Ovary (tissue), 10 donors: ENCODE measurements at places on chromosomes 3 and 15.

DNA sequence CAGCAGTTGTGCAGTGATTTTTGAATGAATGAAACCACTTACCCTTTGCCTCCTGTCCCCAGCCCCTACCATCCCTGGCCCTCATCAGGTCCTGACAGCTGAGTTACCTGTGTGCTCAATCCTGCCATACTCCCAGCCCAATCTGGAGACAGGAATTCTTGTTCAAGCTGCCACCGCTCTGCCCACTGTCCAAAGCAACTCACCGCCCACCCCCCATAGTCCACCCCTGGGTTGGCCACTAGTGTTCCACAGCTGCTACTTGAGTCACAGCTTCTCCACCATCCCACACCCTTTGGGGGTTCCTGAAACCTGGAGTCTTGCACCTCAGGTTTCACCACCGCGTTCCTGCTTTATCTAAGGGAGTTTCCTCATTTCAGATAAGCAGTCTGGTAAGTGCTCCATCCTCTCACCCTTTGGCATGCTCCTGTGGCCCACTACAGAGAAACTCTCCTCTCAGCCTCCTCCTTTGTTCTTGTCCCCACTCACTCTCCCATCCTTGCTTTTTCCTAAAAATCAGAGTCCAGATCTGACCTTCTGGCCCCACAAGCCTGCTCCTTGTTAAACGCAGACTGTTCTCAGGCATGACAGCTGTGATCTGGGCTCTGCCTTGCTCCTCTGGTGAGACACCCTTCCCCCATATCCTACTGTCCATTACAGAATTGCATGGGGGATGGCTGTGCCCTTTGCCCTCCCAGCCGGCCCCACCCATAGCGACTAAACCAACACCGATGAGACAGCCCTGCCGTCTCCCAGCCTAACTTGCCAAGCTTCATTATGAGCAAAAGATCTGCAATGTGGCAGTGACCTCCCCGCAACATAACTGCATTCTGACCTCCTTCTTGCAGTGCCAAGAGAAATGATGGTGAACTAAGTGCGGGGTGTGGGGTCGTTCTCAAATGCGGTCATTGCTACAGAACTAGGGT lies 50.0 kb downstream of the CYP19A1 start:
- no peak for DNase-seq

- DNase-seq, result no peak
These were observed 350.5 kb upstream of the ICE2 start for GRCh38 chr15:60829416-60829815.

DNA sequence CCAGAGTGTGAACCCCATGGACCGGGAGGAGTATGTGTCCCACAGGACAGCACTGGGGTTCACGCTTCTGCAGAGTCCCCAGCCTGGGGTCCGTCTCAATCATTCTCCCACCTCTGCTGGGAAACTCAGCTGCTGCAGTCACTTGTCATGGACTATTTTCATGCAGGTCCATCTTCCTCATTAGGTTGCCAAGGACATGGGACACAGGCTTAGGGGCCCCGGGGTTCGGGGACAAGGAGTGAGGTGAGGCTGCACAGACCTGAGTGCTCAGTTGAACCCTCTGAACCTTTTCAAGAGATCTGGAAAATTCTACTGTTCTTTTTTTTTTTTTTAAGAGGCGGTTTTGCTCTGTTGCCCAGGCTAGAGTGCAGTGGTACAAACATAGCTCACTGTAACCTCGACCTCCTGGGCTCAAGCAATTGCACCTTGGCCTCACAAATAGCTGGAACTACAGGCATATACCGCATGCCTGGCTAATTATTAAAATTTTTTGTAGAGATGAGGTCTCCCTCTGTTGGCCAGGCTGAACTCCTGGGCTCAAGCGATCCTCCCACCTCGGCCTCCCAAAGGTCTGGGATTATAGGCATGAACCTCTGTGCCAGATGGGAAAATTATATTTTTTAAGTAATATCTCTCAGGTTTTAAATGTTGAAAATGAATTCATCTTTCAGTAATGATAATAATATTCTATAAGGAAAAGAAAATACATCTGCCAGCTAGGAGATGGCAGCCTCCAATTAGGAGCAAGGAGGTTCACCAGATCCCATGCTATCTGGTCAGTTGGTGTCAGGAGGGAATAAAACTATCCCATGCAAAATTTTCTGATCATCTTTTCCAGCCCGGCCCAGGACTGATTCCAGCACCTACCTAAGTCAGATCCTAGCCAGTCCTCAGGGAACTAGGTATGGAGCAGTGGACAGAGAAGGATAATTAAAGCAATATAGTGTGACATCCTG lies 45.2 kb downstream of the RPN1 start:
- DNase-seq, result no peak

DNA sequence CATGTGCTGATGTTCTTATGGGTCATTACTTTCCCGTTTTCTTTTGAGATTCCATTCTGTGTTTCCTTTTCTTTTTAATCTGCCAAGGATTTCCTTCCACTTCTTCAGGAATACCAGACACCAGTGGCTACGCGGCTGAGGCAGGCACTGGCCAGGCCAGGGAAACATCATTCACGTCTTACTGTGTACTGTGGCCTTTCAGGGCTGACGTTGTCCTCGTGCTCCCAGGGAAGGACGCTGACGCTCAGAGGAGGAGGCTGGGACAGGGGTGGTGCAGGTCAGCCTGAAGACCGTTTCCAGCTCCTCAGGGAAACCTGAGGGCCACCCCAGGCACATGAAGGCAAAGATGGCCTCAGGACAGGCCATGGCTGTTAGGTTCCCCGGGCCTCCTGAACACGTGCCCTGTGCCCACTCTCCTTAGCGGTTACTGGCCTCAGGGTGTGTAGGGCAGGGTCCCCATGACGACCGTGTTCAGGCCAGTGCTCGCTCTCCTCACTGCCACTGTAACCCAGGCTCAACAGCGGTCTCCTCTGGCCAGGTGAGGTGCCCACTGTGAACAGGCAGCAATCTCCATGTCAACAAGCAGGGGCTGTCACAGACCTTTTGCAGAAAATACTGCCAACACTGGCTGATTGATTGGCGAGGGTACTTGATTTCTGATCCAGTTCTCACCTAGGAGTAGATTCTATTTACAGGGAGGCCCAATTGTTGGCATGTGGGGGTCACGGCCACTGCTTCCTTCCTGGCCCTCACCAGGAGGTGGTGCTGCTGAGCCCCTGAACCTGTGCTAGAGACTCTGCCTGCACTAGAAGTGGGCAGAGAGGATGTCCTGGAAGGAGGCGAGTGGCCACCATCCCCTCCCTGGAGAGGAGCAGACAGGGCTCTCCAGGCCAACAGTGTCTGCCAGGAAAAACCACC lies 169.5 kb downstream of the ATP10A start:
- DNase-seq, result no peak

- no peak for DNase-seq
These were observed 118.3 kb downstream of the PROS1 start for GRCh38 chr3:93855401-93855800.

DNA sequence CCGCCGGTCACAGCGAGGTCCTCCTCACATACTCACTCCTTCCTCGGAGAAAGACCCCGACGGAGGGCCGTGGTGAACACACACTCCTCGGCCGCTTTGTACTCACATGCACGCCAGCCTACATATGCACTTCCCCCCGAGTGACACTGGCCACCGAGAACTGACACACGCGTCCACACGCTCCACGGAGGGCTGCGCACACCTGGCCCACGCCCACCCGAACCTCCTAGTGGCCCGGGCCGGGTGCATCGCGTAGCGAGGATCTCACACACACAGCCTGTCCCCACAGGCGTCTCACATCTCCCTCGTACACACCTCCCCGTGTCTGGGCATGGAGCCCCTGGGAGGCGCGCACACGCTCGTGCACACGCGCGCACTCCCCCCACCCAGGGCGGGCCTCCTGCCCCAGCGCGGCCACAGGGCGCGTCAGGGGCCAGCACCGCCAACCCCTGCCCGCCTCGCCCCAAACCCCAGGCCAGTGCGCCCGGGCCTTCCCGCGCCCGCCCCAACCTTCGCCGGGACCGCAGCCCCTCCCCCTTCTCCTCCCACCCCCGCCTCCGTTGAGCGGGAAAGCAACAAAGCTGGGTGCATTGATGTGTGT lies 411 bp upstream of the C3orf70 start:
- peak; percentile 50 for DNase-seq

DNA sequence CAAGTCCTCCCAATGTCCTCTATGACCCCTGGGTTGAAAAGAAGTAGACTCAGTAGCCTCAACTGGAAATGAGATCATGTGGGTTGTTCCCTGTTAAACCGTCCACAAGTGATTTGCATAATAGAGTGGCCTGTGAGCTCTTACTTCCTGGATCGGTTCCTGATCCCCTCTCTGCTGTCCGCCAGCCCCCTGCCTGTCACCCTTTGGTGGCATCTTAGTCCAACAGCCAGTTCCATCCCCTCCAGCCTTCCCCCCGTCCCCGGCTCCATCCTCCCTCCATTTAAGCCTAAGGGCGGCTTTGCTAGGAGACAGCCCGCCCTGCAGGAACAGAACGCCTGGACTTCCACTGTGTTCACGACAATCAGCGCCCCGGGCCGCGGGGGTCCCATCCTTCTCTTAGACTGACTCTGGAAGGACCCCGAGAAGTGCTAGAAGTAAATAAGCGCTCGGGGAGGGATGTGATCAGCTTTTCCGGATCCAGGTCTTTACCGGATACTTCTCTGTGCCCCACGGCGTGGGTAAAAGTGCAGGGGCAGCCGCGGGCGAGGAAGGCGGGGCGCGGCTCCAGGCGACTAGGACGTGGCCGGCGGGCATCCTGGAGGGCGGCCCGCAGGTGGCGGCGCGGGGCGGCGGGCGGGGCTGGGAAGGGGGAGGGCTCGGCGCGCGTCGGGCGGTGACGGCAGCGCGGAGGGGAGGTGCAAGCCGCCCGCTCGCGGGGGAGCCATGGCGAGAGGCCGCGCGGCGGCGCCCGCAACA lies 51.2 kb upstream of the ULK4 start:
- DNase-seq, result peak; percentile 80
